ENCODE measurements at places on chromosomes 13 and 19. TPM values are rescaled to one million over a fixed set of nuclear protein-coding genes. Genes with fewer than 3 reads are reported as not detected.

SIGLEC5 gene
- total RNA-seq: not detected

LGALS7B gene
- not detected for total RNA-seq

PRODH2 gene
- not detected for total RNA-seq

CELF5 gene
- not detected for total RNA-seq

KRTDAP gene
- not detected for total RNA-seq

LAIR1 gene
- not detected for total RNA-seq

CYP4F2 gene
- not detected for total RNA-seq

DIRAS1 gene
- total RNA-seq: 0.09 TPM

VSTM2B gene
- not detected for total RNA-seq

ZNF548 gene
- total RNA-seq: 7.8 TPM

FFAR3 gene
- not detected for total RNA-seq

SLC25A41 gene
- not detected for total RNA-seq

TMPRSS9 gene
- total RNA-seq: not detected

OR4F17 gene
- total RNA-seq: not detected

CTXN1 gene
- 31.1 TPM for total RNA-seq

TTYH1 gene
- total RNA-seq: not detected

DYRK1B gene
- 26.8 TPM for total RNA-seq

- DNase-seq: no peak
Observed at GRCh38 chr19:28847468-28847867, 365.5 kb downstream of the UQCRFS1 start.

GRCh38 chr13:110126391-110126961, 180.5 kb downstream of the COL4A1 start:
- peak; percentile 98 for DNase-seq

- peak; percentile 30 for DNase-seq
Observed at GRCh38 chr13:42494157-42494556, 79.8 kb upstream of the TNFSF11 start.

GRCh38 chr19:39341129-39341718, 997 bp upstream of the SAMD4B start:
- no peak for DNase-seq

- DNase-seq: no peak
Observed at GRCh38 chr19:45517641-45518468, 10.6 kb downstream of the VASP start.

- peak; percentile 92 for DNase-seq
Observed at GRCh38 chr19:38685666-38686529, 38.4 kb downstream of the ACTN4 start.

- DNase-seq: peak; percentile 18
Observed at GRCh38 chr13:100176801-100177400, 88.0 kb downstream of the PCCA start.

GRCh38 chr19:40597329-40597838, 3.8 kb upstream of the LTBP4 start:
- no peak for DNase-seq

- DNase-seq: peak; percentile 55
Observed at GRCh38 chr13:48985756-48986155, 10.0 kb downstream of the FNDC3A start.

GRCh38 chr19:4619668-4620294, 19.5 kb upstream of the TNFAIP8L1 start:
- DNase-seq: no peak

DNA sequence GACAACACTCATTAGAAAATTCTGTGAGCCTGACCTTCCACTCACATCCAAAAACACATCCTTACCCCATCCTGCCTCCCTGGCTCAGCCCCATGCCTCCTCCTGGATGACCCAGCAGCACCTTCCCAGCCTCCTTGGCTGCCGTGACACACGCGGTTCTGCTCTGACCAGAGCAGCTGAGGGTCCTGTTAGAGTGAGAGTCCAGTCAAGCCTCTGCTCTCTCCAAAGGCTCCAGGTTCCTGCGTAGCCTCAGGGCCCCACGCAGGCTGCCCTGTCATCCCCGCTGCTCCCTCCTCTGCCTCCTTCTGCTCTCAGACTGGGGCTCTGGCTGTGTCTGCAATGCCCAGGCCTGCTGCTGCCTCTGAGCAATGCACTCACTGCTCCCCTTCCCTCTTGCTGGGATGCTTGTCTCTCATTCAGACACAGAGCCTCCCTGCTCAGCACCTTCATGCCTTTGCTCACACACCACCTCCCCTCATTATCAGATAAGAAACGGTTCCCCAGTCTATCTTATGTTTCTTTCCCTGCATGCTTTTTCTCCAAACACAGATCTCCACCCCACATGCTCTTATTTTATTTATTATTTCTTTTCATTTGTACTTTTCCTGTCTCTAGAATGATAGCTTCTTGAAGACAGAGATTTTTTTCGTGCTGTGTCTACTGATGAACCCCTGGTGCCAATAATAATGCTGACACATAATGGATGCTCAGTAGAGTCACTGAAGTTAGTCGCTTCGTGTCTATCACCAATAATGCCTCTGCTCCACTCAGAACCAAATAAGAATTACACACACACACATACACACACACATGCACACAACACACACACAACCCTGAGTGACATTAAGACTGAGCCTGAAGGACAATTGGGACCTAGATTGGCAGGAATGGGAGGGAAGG, 10.2 kb upstream of the SIGLEC6 start:
- no peak for DNase-seq

GRCh38 chr13:57640607-57641006, 9.1 kb downstream of the PCDH17 start:
- no peak for DNase-seq

DNA sequence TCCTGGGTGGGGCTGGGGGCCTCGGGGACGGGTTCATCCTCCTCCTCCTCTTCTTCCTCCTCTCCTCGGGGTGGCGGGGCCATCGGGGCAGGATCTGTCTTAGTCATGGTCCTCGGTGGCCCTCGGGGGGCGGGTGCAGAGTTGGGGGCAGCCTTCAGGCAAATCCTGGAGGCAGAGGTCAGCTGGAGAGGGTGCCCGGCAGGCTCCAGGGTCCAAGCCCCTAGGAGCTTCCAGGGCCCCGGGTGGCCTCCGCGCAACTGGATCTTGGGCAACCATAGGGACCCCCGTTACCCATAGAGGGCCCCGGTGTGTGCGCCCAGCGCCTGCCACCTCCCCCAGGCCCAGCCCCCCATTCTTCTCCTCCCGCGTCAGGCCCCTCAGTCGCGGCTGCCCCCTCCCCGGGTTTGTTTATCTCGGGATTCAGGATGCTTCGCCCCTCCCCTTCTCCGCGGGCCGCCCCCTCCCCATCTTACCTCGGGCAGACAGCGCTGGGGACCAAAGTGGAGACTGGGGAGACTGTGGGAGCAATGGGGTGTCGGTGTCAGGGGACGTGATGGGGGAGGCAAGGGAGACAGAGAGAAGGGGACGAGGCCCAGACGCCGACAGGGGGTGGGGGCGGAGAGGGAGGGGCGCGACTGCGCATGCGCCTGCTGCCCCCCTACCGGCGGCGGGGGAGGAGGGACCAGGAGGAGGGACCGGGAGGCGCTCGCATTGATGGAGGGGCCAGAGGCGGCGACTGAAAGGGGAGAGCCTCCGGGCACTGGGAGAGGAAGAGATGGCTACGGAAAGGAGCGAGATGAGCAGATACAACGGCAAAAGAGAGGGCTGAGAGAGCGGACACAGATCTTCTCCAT, at the start of gene CLIP3:
TSS of gene CLIP3 (minus strand) at position 623 of the 854 bp plus-strand sequence. CDS start at position 107, 516 bp downstream.
- peak; percentile 64 for DNase-seq

DNA sequence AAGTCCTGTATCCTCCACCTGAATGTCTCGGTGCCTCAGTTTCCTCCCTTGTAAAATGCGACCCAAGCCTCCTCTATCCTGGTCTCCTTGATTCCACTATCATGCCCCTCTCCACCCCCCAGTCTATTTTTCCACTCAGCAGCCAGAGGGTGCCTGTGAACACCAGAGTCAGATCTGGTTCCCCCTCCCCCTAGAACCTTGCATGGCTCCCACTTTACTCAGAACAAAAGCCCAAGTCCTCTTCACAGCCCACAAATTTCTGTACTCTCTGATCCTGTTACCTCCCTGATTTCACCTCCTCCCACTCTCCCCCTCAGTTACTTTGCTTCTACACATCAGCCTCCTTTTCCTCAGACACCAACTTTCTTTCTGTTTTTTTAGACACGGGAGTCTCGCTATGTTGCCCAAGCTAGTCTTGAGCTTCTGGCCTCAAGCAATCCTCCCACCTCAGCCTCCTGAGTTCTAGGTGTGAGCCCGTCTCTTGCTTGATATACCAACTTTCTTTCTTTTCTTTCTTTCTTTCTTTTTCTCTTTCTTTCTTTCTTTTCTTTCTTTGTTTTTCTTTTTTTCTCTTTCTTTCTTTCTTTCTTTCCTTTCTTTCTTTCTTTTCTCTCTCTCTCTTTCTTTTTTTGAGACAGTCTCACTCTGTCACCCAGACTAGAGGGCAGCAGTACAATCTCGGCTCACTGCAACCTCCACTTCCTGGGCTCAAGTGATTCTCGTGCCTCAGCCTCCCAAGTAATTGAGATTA, 869 bp downstream of the DAND5 start:
- no peak for DNase-seq

GRCh38 chr13:39612023-39612637, 9.1 kb upstream of the LHFPL6 start:
- peak; percentile 73 for DNase-seq

DNA sequence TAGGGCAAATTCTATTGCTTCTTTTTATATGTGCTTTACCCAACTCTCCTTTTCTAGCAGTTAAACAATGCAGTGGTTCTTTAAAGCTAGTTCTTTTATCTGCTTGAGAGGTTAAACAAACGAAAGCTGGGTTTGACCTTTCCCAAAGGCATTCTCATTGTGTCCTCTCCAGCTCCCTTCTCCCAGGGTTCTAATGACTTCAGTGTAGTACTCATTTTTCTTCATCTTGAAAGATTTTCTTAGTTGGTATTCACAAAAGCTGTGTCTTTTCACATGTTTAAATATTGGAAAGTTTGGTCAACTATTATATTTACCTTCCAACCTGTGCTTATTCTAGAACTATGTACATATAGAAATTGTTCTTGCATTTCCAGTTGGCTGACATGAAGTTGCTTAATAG, 1.5 kb downstream of the WASF3 start:
- DNase-seq: peak; percentile 46

- DNase-seq: no peak
Observed at GRCh38 chr19:56266051-56266450, 6.5 kb upstream of the EDDM13 start.

- DNase-seq: no peak
Observed at GRCh38 chr13:111011899-111012298, 97.0 kb upstream of the ANKRD10 start.

DNA sequence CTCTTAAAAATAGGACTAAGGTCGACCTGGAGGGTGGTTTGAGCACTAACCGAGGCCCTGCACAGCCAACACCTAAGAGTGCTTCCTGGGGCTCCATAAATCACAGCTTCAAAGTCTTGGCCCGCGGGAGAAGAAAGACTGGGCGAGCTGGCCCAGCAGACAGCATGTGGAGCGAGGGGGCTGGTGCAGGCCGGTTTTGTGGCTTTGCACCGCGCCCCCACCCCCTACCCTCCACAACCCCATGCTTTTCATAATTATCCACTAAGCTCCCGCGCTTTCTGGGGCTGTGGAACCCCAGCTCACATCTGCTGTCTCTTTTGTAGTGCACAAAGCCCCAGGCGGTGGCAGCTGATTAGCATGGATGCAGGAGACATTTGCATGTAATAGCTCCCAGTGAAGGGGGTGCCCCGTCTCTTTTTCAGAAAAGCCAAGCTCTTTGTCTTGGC, 17.1 kb downstream of the CARM1 start:
- DNase-seq: no peak

GRCh38 chr13:26335158-26335557, 81.2 kb downstream of the CDK8 start:
- DNase-seq: no peak

GRCh38 chr19:5967994-5968430, 9.9 kb downstream of the RANBP3 start:
- DNase-seq: peak; percentile 84

DNA sequence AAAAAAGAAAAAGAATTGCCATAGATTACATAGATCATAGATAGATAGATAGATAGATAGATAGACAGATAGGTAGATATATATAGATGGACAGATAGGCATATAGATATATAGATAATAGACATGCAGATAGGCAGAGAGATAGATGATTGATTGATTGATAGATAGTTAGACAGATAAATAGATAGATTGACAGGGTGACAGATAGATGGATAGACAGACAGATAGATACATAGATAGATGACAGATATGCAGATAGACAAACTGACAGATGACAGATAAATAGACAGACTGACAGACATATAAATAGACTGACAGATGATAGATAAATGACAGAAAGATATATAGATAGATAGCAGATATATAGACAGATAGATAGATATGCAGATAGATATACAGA, 474.0 kb downstream of the IRS2 start:
- DNase-seq: no peak

- DNase-seq: no peak
Observed at GRCh38 chr13:93620181-93620765, 393.7 kb downstream of the GPC6 start.

GRCh38 chr13:66305961-66306617, 924.0 kb downstream of the PCDH9 start:
- DNase-seq: no peak
